ENCODE measurements at places on chromosomes 7 and 10.
A peak's percentile ranks its signal among the peaks of the same experiment; 100 is the strongest.

DNA sequence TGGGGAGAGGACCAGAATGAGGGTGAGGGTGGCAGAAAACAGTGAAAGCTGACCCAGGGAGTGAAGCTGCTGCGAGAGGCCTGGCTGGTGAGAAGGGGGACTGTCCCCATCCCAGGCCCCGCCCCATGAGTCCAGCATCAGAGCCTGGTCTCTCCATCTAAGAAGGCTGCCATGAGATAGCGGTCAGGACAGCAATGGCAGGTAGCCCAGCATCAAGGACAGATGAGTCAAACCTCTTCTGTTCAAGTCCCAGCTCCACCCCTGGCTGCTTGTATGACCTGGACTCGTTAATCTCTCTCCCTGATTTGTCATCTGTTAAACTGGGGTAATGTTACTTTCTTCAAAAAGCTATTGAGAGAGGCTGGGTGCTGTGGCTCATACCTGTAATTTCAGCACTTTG is 22.2 kb downstream of the GPNMB start:
- no peak for DNase-seq

DNA sequence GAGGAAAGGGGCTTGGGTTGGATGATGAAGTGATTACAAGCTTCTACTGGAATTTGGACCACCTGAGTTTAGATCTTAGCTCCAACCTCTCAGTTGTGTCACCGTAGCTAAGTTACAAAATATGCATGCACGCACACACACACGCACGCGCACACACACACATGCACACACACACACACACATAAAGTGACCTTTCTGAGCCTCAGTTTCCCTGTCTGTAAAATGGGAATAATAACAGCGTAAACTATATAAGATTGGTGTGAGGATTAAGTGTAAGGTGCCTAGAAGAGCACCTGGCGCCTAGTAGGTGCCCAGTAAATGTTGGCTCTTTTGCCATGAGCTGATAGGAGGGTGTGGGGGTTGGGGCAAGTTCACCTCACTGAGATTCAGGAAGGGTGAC is 12.6 kb upstream of the AQP1 start:
- no peak for DNase-seq

DNA sequence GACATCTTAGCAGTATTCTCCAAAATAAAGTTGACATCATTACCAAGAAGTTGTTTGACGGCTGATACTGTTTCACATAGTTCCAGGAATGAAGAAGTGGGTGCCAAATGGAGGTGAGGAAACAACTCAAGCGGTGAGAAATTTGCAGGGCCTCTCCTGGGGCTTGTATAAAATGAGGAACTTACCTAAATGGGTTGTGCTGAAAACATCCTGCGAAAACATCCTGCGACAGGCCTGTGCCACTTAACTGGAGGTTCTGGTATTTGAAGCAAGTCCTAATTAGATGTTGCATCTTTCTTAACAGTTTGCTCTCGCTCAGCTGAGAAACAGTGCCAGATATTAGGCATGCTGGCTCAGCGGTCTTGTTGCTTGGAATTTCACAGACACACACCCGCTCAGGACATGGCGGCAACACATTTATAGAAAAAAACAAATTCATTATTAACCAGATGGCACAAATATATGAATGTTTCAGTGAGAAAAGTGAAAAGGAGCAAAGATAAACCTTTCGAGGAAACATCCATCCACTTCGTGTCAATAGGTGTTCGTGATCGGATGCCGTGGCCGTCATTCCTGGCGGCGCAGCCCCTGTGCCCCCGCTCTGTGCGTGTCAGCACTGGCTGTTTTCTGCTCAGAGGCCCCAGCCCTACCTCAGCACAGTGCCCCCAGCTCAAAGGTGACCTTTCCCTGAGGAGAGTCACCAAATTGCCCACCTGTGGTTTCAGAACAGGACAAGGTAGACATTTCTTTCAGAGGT is 48.1 kb downstream of the CDC123 start:
- no peak for DNase-seq

- peak; percentile 75 for DNase-seq
Observed at GRCh38 chr10:13784067-13784466, 197.3 kb downstream of the PRPF18 start.

DNA sequence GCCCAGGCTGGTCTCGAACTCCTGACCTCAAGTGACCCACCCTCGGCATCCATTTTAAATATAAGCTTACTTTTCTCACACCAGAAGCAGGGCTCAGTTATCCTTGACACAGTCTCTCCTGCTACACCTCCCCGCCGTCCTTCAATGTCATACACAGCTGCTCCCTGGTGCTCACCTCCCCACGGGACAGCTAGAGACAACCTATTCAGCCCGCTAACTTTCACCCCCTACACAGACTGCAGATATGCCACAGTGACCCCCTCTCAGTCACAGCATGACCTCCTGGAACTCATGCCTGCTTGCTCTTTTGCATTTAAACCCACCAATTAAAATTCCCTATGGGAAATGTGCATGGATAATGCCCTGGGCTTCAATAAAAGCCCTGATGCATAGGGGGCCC is 44.2 kb upstream of the KCNMA1 start:
- DNase-seq, result no peak

DNA sequence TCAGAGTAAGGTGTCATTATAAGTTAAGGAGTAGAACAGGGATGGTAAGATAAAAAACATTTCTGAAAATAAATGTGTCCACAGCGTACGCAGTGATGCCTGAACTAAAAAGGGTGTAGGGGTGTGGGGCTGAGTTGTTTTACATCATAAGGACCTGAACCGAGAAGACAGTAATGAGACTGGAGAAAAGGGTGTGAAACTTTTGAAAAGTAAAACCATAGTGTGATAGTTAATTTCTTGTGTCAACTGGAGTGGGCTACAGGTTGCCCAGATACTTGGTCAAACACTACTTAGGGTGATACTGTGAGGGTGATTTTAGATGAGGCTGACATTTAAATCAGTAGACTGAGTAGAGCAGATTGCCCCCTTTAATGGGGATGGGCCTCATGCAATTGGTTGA is 169.0 kb upstream of the PRPS1L1 start:
- DNase-seq, result no peak

DNA sequence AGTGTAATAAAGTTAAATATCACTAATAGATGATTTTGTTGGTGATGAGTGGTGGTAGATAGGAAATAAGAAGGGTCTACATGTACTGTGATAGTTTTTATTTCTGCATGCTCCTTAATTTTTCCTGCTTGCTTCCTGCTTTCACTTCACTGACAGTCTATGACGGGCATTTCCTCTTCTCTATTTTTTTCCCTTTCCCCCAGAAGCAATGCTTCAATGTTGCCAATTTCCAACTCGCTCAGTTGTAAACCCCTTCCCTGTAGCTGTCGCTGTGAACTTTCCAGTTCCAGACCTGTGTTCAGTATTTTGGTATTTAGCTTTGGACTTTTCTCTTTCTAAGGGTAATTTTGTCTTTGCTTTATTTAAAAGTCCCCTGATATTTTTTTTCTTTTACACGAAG is 123.5 kb upstream of the AGR3 start:
- DNase-seq, result no peak

DNA sequence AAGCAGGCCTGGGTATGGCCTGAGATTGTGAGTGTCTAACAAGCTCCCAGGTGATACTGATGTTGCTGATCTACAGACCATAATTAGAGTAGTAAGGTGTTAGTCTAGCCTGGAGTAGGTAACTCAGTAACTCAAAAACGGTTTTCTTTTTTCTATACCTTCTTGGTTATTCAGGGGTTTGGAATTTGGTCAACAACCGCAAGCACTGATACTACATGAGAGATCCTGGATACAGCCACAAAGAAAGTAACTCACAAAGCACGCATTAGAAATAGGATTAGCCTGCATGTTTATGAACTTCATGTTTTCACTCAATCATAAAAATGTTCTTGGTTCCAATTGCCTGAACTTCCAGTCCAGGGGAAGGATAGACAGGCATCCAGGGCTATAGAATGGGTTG is 803.5 kb downstream of the MAGI2 start:
- DNase-seq, result no peak

DNA sequence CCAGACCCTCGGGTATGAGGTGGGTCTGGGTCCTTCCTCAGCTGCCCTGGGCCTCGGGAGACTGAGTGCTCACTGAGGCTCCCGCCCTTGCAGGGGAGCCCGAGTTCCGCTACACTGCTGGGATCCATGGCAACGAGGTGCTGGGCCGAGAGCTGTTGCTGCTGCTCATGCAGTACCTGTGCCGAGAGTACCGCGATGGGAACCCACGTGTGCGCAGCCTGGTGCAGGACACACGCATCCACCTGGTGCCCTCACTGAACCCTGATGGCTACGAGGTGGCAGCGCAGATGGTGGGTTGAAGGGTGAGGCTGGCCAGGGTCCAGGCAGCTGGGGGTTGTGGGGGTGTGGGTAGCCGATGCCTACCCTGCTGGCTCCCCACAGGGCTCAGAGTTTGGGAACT is 7.6 kb downstream of the AEBP1 start:
- no peak for DNase-seq

GRCh38 chr10:49240946-49241345 is 52.8 kb upstream of the TMEM273 start:
- no peak for DNase-seq

GRCh38 chr7:51246258-51247245 is 70.1 kb downstream of the COBL start:
- DNase-seq, result no peak

- DNase-seq, result no peak
Observed at GRCh38 chr7:16999541-17000267, 117.9 kb upstream of the AGR3 start.

DNA sequence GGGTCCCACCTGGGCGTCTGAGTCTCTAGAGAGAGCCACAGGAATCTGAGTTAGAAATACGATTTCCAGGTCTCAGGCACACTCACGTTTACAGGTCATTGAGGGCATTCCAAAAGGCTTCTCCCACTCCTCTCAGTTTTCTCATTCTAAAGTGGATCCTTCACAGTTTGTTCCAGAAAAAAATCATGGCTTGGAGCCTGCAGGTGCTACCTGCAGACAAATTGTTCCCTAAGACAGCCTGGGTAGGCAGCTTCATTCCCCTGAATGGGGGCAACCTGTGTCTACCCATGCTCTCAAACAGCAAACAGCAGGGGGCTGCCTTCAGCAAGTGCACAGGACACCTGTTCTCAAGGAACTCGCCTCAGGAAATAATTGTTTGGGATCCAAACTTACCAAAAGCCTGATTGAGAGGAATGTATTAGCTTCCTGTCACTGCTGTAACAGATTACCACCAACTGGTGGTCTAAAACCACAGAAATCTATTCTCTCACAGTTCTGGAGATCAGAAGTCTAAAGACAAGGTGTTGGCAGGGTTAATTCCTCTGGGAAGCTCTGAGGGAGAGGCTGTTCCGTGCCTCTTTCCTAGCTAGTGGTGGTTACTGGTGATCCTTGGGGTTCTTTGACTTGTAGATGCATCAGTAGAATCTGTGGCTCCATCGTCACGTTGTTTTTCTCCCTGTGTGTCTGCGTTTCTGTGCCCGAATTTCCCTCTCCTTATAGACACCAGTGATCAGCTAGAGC is 117.2 kb downstream of the RAB11FIP2 start:
- no peak for DNase-seq
